Activated CD8-positive, alpha-beta T cell treated with anti-CD3 and anti-CD28 coated beads, Interleukin-2, amount 10 ng/mL, durations not matched to agents 7 days and 5 days (primary cell): ENCODE measurements at places on chromosomes 3 and 15. TPM values are rescaled to one million over a fixed set of nuclear protein-coding genes. Genes with fewer than 3 reads are reported as not detected.
A peak's percentile ranks its signal among the peaks of the same experiment; 100 is the strongest.

ADAMTSL3 gene
- total RNA-seq, result not detected

HRG gene
- total RNA-seq, result not detected

FYCO1 gene
- total RNA-seq, result 16.6 TPM

ANKUB1 gene
- not detected for total RNA-seq

- no peak for DNase-seq
- H3K4me3 ChIP-seq, result no peak overlapping the region
- H3K27ac ChIP-seq, result no peak overlapping the region
- H3K27me3 ChIP-seq, result peaks cover under 1% of the 10 kb centered on the region
- no peaks in the 10 kb centered on the region for H3K36me3 ChIP-seq
Measured at GRCh38 chr3:194857469-194858113, 171.9 kb downstream of the FAM43A start.

- H3K4me3 ChIP-seq, result no peak overlapping the region
- H3K36me3 ChIP-seq, result no peaks in the 10 kb centered on the region
- no peak for DNase-seq
- H3K27ac ChIP-seq, result no peak overlapping the region
Measured at GRCh38 chr3:156513619-156514018, 41.3 kb downstream of the SSR3 start.

DNA sequence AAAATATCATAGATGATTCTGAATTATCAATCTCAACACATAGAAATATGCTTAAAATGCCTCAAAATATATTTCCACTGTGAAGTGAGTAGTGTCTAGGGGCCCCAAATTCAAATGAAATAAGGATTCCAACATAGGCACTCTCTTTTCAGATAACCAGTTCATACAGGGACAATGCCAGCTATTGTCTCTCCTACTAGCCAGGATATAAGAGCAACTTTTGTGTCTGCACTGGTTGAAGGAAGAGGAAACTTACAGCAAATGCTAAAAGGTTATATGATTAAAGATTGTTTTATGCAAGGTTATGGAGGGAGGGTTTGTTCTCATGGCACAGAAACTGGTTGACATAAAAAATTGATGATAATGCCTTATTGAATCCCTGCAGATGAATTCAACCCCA is 579.4 kb upstream of the ALCAM start:
- DNase-seq, result no peak
- no peak overlapping the region for H3K4me3 ChIP-seq
- H3K27me3 ChIP-seq, result no peaks in the 10 kb centered on the region
- no peak overlapping the region for H3K27ac ChIP-seq
- no peaks in the 10 kb centered on the region for H3K36me3 ChIP-seq

DNA sequence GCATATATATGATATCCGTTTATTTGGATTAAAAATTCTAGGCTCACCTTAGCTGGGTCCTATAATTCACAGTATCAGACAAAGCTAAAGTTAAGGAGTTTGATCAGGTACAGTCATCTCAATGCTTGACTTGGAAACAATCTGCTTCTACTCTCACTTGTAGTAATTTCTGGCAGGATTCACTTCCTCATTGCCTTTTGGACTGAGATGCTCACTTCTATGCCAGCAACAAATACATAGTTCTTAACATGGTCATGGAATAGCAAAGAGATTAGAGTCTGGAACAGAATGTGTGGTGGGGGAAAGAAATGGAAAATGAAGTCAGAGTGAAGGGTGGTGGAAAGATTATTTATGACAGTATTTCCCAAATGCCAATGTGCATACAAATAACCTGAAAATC is 693.6 kb downstream of the CADM2 start:
- no peaks in the 10 kb centered on the region for H3K36me3 ChIP-seq
- H3K4me3 ChIP-seq, result no peak overlapping the region
- no peaks in the 10 kb centered on the region for H3K27me3 ChIP-seq

DNA sequence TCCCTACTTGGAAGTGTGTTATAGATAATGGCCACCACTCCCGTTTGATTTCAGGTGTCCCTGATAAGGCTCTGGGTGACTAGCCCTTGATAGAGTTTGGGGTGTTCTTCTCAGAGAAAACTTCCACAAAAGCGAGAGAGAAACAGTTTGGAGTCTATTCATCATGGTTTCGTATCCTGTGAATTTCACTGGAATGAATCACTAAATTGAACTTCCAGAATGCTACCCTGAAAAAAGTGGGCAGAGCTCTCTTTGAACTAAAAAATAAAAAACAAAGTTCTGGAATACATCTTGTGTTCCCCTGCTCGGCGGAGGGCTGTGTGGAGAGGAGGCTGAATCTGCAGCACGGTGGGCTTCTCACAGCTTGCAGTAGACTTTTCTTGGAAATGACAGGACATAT is 52.8 kb upstream of the FAM98B start:
- DNase-seq, result no peak
- peaks cover 27% of the 10 kb centered on the region for H3K27me3 ChIP-seq
- no peak overlapping the region for H3K4me3 ChIP-seq

DNA sequence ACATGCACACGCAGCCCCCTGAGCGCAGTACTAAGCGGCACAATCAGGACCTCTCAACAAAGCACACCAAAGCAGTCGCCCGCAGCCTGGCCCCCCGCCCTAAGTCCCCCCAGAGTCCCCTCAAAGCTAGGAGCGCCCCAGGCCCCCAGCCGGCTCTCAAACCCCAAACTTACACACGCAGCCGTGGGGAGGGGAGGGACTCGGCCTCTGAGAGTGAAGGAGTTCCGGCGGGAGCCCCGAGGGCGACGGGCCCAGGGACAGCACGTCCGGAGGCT is 5.5 kb downstream of the GATA2 start:
- H3K4me3 ChIP-seq, result peak overlapping the region; percentile 69
- H3K36me3 ChIP-seq, result no peaks in the 10 kb centered on the region
- peaks cover 81% of the 10 kb centered on the region for H3K27me3 ChIP-seq

DNA sequence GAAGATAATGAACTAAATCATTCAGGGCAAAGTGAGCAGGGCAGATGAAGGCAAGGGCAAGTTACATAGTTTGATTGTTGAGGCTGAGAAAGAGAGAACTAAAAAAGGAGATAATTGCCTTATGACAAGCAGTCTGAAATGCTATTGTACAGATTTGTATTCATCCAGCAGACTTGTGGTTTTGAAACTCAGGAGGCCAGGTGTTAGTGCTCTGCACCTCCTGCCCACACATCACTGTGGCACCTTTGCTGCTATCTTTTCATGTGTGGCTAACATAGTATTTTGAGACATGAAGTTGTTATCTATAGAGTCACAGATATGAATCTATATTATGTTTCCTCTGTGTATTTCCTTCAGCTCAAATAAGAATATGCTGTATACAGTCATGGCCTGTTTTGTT is 24.3 kb upstream of the SUCLG2 start:
- no peak overlapping the region for H3K4me3 ChIP-seq
- no peak for DNase-seq
- H3K4me1 ChIP-seq, result peaks cover 22% of the 10 kb centered on the region

DNA sequence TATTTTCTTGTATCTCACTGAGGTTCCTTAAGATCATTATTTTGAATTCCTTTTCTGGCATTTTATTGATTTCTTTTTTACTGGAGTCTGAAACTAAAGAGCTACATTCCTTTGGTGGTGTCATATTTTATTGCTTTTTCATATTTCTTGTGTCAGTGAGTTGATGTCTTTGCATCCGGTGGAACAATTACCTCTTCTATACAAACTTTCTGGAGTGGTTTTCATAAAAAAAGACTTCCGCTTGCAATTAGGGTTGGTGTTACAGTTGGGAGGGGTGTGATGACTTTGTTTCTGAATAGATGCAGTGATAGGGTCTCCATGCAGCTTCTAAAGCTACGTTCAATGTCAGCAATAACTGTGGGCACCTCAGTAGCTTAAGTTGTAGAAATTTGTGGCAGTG is 181.7 kb downstream of the LPP start:
- H3K36me3 ChIP-seq, result peaks cover 28% of the 10 kb centered on the region
- no peak overlapping the region for H3K4me3 ChIP-seq
- H3K4me1 ChIP-seq, result peaks cover 31% of the 10 kb centered on the region
- no peak overlapping the region for H3K27ac ChIP-seq
- DNase-seq, result no peak
- no peaks in the 10 kb centered on the region for H3K27me3 ChIP-seq

DNA sequence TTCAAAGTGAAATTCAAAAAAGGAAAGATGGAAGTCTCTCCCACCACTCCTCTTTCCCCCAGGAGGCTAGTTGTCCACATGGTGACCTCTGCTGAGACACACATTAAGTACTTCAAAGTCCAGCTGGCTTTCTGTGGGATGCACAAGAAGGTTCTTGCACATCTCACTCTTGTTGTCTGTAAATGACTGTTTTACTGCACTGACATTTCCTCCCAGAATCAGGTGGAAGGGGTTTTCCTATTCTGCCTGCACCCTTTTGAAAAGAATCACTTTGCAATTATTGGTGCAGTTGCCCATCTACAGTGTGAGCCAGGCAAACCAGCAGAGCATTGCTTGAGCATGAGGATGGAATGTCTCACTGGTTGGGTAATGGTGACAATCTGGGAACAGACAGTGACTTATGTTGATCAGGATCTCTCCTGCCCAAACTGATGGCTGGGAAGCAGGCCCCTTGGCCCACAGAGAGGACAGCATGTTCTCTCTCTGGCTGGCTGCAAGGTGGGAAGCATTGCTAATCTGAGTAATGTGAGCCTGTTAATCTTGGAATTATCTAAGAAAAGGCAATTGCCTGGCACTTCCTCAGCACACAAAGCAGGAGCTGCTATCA is 347.7 kb upstream of the SATB1 start:
- DNase-seq, result no peak
- peaks cover 36% of the 10 kb centered on the region for H3K4me1 ChIP-seq
- no peak overlapping the region for H3K4me3 ChIP-seq
- H3K36me3 ChIP-seq, result no peaks in the 10 kb centered on the region

- H3K27me3 ChIP-seq, result no peaks in the 10 kb centered on the region
- H3K36me3 ChIP-seq, result no peaks in the 10 kb centered on the region
- H3K4me3 ChIP-seq, result no peak overlapping the region
- no peak for DNase-seq
Measured at GRCh38 chr3:73270839-73271483, 209.5 kb downstream of the EBLN2 start.

DNA sequence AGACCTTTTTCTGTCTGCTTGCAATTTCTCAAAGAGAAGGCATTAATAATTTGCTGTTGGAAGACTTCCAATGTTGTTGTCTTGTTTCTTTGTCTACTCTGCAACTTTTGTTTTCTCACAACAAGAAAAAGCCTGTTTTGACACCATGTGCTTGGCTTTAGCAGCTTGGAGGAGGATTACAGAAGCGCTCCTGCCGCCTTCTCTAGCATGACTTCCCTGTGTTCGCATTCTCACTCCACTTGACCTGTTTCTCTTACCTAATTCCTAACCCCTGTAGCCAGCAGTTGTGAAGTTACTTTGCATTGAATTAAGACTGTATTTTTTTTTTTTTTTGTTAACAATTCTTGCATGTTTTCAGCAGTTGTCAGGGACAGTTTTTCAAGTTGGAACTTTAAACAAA is 235.3 kb upstream of the GOLIM4 start:
- H3K4me3 ChIP-seq, result no peak overlapping the region
- no peak for DNase-seq
- no peaks in the 10 kb centered on the region for H3K4me1 ChIP-seq
- no peaks in the 10 kb centered on the region for H3K27me3 ChIP-seq
- H3K36me3 ChIP-seq, result no peaks in the 10 kb centered on the region

DNA sequence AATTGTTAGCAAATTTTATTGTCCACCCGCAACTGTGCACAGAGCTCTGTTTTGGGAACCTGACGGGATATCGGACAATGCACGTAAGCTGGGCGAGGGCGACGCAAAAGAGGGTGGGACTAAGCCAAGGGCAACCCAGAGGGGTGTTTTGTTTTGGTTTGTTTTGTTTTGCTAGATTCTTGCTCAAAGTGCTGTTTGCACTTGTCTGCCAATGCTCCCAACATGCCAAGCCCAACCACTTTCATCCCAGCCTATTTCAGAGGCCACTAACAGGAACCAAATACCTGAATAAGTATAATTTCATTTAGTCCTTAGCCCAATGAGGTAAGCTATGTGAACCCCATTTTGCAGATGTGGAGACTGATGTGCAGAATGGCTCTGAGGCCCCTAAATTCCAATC is 9.7 kb upstream of the CMTM7 start:
- no peaks in the 10 kb centered on the region for H3K36me3 ChIP-seq
- no peak overlapping the region for H3K4me3 ChIP-seq
- H3K4me1 ChIP-seq, result no peaks in the 10 kb centered on the region
- no peak overlapping the region for H3K27ac ChIP-seq
- peaks cover 17% of the 10 kb centered on the region for H3K27me3 ChIP-seq

DNA sequence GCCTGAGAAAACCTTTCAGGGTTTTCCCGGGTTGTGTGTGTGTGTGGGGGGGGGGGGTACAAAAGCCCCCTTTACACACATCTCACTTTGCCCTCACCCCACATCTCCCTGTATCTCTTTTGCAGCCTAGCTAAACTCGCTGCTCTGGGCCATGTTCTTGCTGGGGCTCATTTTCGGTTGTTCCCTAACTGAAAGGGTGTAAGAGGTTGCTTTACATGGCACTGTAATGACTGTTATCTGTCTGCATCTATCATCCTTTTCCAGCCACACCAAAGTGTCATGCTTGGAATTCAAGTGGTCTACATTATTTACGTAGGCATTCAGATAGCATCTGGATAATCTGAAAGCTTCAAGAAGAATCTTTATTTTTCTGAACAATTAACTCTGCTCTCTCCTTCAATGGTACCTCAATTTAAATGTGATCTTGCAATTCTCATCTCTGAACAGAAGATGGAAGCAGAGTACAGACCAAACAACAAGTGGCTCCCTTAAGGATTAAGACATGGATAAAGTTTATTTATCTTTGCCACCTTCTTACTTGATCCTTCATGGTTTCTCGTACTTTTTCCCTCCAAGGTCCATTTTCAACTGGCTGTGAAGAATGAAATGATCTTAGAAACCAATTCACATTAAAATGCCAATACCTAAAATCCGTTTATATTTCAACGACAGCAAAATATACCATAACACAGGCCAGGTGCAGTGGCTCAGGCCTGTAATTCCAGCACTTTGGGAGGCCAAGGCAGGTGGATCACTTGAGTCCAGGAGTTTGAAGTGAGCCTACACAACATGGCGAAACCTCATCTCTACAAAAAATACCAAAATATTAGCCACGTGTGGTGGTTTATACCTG is 34.9 kb downstream of the DCLK3 start:
- no peak overlapping the region for H3K27ac ChIP-seq
- no peak for DNase-seq
- H3K4me3 ChIP-seq, result no peak overlapping the region

DNA sequence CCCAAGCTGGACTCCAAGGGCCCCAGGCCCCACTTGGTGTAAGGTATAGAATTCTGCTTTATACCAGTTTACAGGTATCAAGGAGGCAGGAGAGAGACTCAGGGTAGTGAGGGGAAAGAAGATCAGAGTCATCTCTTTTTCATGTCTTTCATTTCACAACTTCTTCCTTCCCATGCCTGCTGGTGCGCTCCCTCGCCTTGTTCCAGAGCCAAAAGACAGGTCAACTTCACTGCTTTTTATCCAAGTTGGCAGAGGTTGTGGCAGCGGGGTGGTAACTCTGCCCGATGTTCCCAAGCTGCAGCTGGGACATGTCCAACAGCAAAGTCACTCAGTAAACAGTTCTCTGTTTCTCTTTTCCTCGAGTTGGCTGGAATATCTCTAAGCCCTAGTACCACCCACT is 86.3 kb upstream of the TCF12 start:
- H3K27ac ChIP-seq, result no peak overlapping the region
- H3K4me1 ChIP-seq, result no peaks in the 10 kb centered on the region
- H3K27me3 ChIP-seq, result peaks cover 4% of the 10 kb centered on the region
- DNase-seq, result no peak

- no peaks in the 10 kb centered on the region for H3K27me3 ChIP-seq
- no peak overlapping the region for H3K4me3 ChIP-seq
- H3K36me3 ChIP-seq, result no peaks in the 10 kb centered on the region
- no peak overlapping the region for H3K27ac ChIP-seq
Measured at GRCh38 chr3:134214239-134214638, 36.4 kb downstream of the RYK start.

- no peaks in the 10 kb centered on the region for H3K36me3 ChIP-seq
- H3K27ac ChIP-seq, result no peak overlapping the region
- no peak for DNase-seq
- no peaks in the 10 kb centered on the region for H3K4me1 ChIP-seq
- H3K27me3 ChIP-seq, result peaks cover 19% of the 10 kb centered on the region
Measured at GRCh38 chr15:82570721-82571508, 30.7 kb upstream of the RPS17 start.
